ENCODE measurements at places on chromosomes 11 and 22.

DNA sequence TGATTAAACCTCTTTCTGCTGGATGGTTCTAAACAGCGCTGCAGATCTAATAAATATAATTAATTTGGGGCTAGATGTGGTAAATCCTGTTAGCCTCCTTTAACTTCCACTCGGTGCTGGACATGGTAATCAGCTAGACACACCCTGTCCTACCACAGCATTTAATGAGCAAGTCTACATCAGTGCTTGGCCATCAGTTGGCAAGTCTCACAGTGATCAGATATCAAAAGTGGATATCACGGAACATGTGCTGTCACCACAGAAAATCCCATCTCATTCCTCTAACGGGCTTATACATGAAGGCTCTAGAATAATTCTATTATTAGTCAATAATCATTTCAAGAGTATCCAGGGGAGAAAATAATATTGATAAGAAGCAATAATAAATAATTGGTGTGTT, 5.6 kb upstream of the USP28 start:
- DNase-seq: no peak

DNA sequence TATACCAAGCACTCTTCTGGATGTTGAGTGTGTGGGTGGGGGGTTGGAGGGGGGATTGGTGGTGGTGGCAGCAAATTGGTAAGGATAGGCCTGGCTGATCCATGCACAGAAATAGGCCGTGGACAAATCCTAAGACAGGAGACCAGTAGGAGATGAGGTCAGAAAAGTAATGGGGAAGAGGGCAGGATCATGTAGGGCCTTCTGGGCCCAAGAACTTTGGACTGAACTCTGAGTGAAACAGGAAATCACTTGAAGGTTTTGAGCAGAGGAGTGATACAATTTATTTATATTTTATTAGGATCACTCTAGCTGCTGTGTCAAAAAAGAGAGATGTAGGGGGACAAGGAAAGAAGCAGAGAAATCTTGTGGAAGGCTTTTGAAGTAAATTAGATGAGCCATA, 28.7 kb downstream of the TSG101 start:
- DNase-seq: no peak

DNA sequence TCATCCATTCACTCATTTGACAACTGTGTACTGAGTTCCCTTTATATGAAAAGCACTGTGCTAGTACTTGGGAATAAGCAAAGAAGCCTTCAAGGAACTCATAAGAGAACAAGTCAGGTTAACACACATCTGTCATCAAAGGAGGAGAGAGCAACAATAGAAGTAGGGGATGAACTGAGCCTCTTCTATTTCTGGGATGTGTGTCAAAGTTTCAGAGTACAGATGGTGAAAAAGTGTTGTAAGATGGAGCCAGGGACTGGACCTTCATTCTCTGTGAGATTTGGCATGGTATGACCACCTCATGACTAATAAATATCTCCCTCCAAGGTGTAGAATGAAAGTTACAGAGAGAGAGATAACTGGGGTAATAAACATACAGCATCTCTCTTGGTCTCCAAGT, 349.8 kb upstream of the PLET1 start:
- no peak for DNase-seq

DNA sequence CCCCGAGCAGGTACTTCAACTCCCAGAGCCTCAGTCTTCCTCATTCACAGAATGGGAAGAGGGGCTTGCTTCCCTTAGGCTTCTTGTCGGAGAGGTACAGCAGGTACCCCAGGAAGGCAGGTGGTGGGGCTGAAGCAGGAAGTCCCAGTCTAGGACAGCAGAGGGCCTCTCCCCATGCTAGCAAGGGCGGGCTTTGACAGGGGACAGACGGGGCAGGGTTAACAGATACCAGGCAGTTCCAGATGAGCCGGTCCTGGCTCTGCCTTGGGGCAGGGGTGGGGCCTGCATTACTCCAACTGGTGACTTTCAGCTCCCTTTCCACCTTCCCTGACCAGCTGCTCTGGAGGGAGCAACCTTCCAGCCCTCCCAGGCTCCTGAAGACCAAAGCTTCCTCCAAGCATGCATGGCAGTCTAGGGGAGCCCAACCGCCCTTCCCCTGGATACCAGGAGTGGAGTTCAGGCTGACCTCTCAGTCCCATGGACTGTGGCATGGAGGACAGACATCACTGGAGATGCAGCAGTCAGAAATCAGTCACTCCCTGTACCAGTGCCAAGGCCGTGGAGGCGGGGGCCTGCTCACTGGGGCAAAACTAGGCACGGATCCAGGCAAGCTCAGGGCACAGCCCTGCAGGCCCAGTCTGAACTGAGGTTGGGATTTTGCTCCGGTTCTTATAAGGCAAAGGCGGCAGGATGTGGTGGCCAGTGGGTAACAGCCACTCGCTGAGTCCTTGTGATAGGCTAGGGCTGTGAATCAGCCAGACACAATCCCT, 60.5 kb downstream of the NAT10 start:
- DNase-seq: no peak

DNA sequence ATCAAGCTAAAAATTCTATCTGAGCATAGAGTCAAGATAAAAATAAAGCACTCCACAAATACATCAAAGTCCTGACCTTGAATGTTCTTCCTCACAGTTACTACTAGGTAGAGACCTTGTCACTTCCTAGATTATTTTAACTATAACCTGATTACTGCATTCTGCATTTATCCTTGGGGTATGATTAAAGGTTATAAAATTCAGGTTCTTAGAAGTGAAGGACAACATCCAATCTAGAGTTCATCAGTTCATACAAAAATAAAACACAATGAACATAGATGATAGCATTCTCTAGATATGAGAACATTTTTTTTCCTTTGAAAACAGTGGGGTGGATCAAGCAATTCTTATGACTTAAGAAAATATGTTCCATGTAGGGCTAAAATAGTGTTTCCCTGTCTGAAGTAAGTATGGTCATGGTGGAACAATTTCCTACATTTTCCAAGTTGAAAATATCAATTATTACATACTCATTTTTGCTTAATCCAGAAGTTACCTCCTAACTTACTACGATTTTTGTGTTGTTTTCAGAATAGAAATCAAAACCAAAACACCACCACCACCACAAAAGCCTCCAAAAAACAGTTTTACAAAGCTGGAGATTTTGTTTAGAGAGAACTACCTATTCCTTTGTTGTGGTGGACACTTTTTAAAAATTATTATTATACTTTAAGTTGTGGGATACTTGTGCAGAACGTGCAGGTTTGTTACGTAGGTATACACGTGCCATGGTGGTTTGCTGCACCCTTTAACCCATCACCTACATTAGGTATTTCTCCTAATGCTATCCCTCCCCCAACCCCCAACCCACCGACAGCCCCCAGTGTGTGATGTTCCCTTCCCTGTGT, 112.0 kb upstream of the DDI1 start:
- no peak for DNase-seq

GRCh38 chr11:88196393-88196792, 21.1 kb upstream of the RAB38 start:
- DNase-seq: no peak

All from effector CD4-positive, alpha-beta T cell (primary cell).